ENCODE measurements at places on chromosomes 2 and 18.

DNA sequence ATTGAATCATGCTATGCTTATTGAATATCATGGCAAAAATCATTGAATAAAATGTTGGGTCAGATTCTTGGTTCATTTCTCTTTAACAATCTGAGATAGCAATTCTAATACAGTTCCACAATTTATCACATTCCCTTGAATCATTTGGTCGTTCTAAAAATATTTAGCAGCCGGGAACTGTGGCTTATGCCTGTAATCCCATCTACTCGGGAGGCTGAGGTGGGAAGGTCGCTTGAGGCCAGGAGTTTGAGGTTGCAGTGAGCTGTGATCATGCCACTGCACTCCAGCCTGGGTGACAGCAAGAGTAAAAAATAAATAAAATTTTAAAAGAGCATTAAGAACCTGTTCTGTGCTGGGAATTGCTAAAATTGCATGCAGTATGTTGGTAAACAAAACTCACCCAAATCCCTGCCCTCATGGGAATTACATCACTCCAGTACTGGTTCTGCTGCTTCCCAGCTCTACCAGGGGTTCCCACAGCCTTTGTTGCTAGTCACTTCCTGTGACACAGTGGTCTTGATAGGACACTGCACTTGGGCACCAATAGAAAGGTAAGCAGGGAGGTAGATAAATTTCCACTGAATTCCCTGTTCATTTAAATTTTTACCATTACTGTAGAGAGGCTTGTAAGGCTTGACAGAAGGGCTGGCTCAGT, 200.4 kb downstream of the CTNNA2 start:
- no peak for DNase-seq

GRCh38 chr2:30820381-30821055, 13.3 kb upstream of the CAPN13 start:
- DNase-seq: no peak

DNA sequence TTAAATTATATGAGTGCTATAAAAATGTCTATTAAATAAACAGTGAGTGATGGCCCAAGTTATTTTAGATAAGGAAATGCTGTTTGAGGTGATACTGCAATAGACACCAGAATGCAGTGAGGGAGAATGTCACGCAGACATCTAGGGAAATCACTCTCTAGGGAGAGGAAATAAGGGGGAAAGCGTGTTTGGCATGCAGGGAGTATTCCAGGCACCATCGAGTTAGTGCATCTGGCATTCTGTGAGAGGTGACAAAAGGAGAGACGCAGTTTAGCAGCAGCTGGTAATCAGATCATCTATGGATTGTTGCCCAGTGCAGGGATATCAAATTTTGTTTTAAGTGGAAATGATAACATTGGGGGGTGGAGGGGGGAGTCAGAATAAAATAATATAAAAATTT, 175.4 kb upstream of the NETO1 start:
- DNase-seq: no peak

DNA sequence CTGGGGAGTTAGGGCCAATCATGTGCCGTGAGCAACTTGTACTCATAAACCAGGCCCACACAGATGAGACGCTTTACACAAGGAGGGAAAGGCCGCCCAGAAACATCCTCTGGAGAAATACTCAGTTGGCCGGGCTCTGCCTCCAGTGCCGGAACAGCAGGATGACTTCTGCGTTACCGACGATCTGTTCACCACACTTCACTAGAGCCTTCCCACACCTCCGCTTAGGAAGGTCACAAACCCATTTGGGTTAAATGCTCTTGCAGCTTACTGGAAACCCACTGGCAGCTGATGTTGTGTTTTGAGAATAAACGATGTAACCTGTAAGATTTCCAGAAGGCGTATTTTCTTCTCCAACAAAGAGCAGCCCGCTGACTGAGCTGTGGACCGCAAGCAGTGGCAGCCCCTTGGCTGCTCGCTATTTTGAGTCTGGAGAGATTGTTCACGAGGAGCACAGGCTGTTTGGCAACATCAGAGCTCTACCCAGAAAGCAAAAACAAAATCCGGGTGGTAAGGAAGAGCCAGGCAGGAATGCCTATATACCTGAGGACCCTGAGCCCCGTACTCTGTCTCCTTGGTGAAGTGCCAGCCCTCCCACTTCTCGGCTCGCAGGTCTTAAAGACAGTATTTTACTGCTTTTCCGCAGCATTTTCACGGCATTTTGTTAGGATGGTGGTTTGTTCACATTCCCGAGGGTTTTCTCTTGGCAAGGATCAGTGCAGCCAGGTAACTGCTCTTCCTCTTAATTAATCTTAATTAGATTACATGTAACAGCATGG, 44.0 kb downstream of the COLEC12 start:
- DNase-seq: no peak

All from stimulated activated CD8-positive, alpha-beta memory T cell treated with anti-CD3 and anti-CD28 coated beads, Interleukin-7, amount 100 ng/mL, for 48 hours (primary cell).